ENCODE measurements at places on chromosomes 1 and 21. TPM values are rescaled to one million over a fixed set of nuclear protein-coding genes. Genes with fewer than 3 reads are reported as not detected.
A peak's percentile ranks its signal among the peaks of the same experiment; 100 is the strongest.

GRCh38 chr21:40162075-40162474 lies 294.8 kb downstream of the PCP4 start:
- no peak for DNase-seq

DNA sequence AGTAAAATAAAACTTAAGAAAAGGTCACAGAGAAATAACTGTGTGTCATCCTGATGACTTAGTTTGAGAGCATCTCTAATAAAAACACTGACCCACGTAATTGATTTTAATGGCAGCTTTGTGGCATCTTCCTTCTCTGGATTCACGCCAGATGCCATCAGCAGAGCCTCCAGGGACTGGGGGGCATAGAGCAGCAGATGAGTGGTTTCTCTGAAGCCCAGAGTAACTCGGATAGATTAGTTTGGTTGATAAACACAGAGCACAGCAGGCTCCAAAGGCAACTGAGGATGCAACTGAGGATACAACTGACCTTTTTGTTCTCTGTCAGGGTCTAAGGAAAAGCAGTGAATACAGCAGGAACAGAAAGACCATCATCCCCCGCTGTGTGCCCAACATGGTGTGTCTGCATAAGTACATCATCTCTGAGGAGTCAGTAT lies 180.8 kb downstream of the RPS6KC1 start:
- no peak for DNase-seq

- peak; percentile 78 for DNase-seq
Observed at GRCh38 chr1:205319081-205320018, 2.2 kb downstream of the NUAK2 start.

DNA sequence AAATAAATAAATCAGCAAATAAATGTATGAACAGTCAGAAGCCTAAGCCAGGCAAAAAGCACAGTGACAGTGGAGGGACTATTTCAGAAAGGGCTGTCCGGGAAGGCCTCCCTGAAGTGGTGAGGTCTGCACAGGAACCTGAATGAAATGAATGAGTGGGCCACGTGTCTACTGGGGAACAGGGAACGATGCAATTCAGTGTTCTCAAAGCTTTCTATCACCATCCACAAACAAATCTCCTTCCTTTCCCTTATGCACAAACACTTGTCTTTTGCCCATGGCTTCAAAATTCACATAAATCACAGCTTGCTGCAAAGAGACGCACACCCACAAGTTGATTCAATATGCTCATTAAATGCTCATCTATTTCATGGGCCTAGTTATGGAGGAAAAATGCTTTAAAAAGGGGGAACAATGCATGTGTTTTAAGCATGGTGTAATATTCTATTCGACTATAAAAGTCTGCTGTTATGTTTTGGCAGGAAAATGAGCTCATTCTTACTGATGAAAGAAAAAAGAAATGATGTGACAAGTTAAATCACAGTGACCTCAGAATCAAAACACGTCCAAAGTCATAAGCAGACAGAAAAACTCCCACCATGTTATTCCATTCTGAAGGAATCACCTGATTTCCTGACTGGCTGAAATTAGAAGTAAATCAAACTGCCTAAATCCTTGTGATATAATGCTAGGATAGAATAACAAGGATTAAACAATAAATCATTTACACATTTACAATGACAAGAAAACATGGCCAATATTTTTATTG lies 21.6 kb downstream of the URB1 start:
- no peak for DNase-seq

DNA sequence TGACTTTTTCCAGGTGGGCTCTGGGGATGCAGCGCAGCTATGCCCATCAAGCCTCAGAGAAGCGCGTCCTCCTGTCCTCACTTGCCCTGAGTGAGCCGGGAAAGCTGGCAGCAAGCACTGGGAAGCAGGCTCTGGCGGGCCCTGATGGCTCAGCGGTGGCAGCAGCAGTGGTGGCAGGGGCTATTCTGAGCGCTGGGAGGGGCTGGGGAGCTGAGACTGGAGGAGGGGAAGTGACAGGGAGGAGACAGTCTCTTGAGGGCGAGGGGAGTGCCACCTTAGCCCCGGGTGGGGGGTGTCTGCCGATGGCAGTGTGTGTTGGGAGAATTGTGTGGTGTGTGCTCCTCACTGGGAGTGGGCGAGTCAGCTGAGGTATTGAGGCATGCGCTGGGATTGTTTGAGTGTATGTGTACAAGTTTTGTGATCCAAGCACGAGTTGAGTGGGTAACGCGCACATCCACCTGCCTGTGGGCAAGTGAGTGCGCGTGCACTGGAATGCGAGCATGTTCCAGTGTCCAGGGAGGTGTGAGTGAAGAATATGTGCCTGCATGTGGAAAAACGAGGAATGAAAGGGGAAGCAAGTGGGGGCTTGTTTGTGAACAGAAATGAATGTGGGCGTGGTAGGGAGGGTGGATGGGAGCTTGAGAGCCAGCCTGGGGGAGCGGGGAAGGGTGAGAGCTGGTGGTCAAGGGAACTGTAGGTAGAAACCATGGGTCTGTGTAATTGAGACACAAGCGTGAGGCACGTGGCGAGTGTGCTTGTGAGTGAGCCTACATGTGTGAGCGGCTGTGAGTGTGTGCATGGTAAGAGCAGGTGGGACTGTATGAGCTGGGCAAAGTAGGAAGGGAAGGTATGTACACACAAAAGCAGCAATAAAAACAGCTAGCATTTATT lies 2.9 kb upstream of the FOXO6 start:
- no peak for DNase-seq

DNA sequence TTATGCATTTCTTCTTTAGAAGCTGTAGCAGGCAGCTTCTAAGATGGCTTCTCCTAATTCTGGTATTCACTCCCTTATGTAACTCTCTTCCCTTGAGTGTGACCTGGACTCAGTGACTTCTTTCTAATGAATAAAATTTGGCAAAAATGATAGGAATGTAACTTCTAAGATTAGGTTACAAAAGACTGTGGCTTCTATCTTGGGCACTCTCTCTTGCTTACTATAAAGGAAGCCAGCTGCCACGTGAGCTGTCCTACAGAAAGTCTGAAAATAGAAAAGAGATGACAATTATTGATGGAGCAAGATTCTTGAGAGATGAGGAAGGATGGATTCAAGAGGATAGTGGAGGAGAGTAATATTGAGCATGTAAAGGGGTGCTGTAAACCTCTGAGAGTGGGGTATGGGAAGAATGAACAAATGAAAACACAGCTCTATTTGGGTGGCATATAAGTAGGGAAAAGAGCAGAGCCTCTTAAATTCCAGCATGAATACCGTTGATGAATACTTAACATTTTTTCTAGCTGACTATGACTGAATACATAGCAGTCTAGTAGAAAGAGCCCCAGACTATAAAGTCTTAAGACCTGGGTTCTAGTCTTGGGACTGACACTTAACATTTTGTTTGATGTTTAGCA lies 5.5 kb downstream of the TSEN15 start:
- DNase-seq: peak; percentile 38

GRCh38 chr1:62589321-62589720 lies 8.0 kb upstream of the ANGPTL3 start:
- no peak for DNase-seq

- no peak for DNase-seq
Observed at GRCh38 chr1:11924334-11925195, 1.7 kb downstream of the KIAA2013 start.

- DNase-seq: peak; percentile 93
Observed at GRCh38 chr1:150552128-150552910, 3.1 kb downstream of the ADAMTSL4 start.

- no peak for DNase-seq
Observed at GRCh38 chr1:80668372-80668771, 1132.4 kb upstream of the ADGRL2 start.

DNA sequence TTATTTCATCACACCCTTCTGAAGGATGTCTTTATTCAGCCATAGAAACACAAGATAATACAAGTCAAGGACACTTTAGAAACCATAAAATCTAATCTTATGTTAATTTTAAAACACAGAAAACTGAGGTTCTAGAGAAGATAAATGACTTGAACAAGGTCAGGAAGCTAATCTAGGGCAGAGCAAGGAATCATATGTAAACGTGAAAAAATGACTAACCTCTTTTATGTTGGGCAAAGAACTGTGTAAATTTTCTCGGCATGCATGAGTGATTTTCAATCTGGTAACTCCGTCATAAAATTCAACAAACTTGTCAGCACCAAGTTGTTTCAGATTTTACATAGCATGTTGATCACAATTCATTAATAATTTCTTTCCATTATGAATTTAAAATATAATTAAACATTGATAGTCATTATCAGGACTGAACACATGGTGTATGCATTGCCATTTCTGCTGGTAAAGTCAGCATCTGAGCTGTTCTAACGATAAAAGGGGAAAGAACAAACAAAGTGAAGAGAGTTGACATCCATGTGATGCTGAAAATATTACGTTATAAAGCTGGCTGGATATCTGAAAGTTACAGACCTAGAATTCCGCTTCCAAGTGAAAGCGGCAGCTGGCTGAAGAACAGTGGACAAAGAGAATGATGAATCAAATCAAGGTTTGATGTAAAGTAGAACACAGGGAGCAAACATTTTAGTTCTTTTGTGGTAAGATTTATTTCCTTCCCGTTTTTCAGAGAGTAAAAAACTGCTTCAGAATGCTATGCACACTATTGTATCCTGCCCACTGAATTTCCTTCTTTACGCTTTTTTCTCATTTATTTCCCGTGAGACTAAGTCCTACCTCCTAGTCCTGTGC lies 1037.4 kb upstream of the TMPRSS15 start:
- no peak for DNase-seq

DNA sequence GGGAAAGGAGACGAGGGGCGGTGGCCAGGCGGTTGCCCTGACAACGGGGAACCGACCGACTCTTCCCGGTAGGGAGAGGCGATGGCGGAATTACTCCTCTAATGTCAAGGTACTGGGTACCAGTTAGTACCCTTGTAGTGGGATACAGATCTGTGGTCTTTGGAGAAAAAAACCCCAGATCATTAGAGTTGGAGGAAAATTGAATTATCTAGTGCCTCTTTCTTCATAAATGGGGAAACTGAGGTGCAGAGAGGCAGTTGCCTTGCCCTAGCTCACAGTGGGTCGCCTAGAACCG lies 545 bp upstream of the PEF1 start:
- DNase-seq: no peak

DNA sequence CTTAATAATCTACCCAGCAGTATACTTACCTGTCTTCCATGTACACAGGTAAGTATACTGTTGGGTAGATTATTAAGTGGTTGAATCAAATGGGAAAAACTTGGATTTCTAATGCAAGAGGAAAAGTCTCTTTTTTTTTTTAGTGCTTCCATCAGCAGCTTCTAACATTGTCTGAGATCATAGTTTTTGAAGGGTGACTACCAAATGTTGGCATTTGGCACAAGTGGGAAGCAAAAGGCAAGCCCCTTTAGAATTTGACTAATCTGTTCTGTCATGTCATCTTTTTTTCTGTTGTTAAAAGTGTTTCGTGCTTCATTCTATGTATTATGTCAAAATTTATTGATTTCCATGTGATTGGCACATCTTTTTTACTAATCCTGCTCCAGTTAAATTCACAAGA lies 547 bp downstream of the FMO1 start:
- no peak for DNase-seq

GRCh38 chr1:46277658-46278373 lies 25.6 kb downstream of the LRRC41 start:
- no peak for DNase-seq

- no peak for DNase-seq
Observed at GRCh38 chr1:39777306-39777705, 6.2 kb upstream of the OXCT2 start.

DNA sequence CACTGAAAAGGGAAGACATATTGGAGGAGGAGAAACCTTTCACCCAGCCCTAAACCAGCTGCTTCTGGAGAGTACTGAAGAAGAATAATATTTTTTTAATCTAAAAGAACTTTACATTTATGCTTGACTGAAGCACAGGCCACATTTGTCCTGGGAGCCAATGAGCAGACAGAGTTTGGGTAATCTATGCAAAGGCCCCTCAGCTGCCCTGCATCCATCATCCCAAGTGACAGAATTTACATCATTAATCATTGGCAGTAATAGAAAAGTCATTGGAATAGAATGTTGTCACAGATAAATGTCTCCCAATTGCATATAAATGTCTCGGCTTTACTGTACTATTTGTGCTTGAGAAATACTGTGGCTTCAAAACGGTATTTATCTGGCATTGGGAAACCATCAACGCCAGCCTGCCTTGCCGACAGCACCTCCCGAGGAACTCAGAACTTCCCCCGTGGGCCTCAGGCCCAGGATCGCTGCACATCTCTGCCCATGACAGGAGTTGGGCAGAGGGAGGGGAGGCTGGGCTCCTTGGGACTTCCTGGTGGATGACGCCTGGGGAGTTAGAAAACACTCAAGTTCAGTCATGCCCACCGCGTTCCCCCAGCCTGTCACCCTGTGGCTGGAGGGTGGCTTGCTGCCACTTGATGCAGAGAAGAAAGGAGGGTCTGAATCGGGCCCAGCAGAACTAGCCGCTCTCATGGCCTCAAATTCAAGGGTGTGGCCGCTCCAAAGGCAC lies 133.1 kb downstream of the CAMTA1 start:
- no peak for DNase-seq

- no peak for DNase-seq
Observed at GRCh38 chr1:192167011-192167410, 8.7 kb downstream of the RGS18 start.

- DNase-seq: peak; percentile 28
Observed at GRCh38 chr1:240888039-240888786, 276.3 kb upstream of the GREM2 start.

GRCh38 chr1:240241278-240241677 lies 149.6 kb downstream of the FMN2 start:
- DNase-seq: no peak

GRCh38 chr1:61446531-61446991 lies 278.4 kb downstream of the TM2D1 start:
- DNase-seq: no peak

DNA sequence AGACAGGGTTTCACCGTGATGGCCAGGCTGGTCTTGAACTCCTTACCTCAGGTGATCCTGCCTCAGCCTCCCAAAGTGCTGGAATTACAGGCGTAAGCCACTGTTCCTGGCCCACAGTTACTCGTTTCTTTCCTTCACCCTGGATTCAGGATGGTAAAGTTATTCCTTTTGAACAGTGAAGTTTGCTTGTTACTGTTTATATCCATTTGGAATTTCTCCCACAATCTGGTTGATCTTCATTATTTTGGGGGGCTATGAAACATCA lies 43.0 kb downstream of the WDR4 start:
- no peak for DNase-seq

- DNase-seq: no peak
Observed at GRCh38 chr1:165507570-165507969, 36.2 kb upstream of the LRRC52 start.

- DNase-seq: no peak
Observed at GRCh38 chr1:234730770-234731568, 121.0 kb upstream of the IRF2BP2 start.

The HES2 gene
- 5.0 TPM for total RNA-seq

The S100A5 gene
- total RNA-seq: 0.31 TPM

The HSPG2 gene
- total RNA-seq: 180 TPM

The CD52 gene
- 238 TPM for total RNA-seq

The TMEM53 gene
- 7.1 TPM for total RNA-seq

The COL24A1 gene
- 0.92 TPM for total RNA-seq

The CFHR3 gene
- 1.5 TPM for total RNA-seq

The MRAP gene
- 3.8 TPM for total RNA-seq

The LIPI gene
- not detected for total RNA-seq
